ENCODE measurements at places on chromosomes 16 and 17.

- no peak for DNase-seq
These were observed 9.7 kb upstream of the ITGA3 start for GRCh38 chr17:50046179-50046578.

DNA sequence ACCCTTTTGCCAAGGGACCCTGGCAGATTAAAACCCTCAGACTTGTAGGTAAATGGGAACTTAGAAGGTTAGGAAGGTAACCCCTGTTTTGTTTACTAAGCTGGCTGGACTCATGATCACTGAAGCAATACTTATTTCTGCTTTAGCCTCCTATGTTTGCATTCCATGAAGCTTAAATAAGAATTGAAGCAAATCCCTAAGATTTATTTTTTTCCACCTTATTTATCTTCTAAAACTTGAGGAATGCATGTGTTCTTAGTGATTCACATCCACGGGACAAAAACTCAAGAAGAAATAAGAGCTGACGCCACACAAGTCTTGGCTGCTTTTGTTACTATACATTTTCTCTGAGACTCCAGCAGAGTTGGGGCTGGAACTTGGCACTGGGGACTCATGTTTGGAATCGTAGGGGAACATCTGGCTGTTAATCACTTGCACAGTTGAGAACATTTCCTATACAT, 35.5 kb downstream of the CLUAP1 start:
- DNase-seq: no peak

DNA sequence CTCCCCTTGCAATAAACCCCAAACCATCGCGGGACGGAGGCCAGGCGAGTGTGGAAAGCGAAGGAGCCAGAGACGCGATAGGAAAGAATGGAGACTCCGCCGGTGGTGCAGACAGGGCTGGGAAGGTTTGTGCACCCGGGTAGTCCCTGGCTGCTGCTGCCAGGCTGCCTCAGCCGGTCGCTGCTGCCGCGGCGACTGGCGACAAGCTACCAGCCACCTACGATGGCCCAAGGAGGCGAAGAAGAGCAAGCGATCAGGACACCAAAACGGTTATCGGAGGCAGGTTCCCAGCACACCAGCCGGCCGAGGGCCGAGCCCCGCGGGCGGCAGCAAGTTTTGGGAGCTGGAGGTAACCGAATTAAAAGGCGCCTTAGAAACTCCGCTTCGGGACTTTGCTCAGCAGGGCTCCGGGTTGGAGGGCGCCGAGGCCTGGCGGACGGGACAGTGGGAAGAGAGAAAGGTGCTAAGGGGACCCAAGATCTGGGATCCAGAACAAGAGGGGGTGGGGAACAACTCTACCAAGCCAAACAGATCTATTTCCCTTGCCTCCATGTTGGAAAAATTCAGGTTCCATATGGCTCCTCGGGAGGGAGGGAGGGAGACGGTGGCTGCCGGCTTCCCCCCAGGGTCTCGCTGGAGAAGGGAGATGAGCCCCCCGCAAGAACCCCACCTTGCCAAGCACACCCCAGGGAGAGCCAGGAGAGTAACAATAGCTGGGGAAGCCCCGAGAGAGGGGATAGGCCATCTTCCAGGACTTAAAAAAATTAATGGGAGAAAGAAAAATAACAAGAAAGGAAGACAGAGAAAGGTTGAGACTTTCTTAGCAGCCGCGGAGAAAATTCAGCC, 9.7 kb upstream of the HOXB2 start:
- DNase-seq: no peak

GRCh38 chr16:69932228-69932627, 18.9 kb upstream of the CLEC18A start:
- no peak for DNase-seq

DNA sequence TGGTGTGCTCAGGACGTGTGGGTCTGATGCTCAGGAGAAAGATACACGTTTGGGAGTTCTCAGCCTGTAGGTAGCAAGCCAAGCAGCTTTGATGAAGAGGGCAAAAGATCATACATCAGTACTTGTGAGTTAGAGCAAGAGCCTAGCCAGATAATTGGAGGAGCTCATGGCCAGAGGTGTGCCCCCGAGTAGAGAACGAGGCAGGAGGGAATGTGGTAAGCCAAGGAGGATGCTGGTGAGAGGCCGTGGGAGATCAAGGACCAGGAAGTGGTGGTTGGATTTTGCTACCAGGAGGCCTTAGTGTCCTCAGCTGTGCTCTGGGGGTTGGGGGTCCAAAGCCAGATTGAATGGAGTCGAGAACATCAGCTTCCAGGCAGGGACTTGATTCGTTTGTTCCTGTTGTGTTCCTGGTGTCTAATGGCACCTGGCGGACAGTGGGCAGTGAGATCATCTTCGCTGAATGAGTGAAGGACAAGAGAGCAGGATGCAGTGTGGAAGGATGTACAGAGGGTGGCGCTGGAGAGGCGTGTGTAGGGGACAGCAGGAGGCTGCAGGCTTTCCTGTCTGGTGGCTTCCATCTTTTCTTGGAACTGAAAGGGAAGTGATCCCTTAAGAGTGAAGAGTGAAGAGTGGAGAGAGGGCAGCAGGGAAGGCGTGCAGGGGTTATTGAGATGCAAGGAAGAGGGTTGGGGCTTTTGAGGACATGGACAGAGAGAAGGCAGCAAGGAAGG, 11.6 kb downstream of the FBXL19 start:
- no peak for DNase-seq

DNA sequence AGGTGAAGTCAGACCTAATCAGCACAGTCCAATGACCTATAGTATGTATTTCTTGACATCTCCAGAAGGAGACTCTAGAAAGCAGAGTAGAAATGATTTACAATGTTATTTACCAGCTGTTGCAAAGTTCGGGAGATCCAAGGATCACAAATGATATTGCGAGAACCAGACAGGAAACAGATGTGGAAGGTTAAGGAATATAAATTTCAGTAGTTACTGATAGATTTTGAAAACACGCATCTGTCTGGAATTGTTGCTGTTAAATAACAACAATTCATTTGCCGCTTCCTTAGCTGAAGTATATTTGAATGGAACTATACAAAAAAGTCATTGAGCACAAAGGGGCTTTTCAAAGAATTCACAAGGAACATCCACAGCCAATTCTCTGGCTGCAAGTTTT, 72.0 kb downstream of the STXBP4 start:
- DNase-seq: no peak

DNA sequence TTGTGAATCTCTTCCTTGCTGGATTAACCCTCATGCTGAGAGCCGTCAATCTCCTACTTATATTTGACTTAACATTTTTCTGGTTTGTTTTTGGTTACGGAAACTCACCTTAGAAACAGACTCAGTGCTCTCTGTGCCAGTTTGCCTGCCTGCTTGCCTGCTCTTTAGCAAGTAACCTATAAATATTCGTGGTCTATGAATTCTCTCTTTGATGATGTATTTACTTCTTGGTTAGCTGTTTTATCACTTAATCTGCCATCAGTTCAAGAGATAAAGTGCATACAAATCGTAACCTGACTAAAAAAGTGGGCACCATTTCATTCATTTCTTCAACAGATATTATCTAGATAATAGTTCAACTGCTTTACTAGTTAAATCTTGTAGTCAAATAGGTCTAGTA, 26.7 kb downstream of the CYB5B start:
- DNase-seq: no peak

GRCh38 chr16:30528799-30529457, 2.6 kb upstream of the ZNF768 start:
- no peak for DNase-seq

DNA sequence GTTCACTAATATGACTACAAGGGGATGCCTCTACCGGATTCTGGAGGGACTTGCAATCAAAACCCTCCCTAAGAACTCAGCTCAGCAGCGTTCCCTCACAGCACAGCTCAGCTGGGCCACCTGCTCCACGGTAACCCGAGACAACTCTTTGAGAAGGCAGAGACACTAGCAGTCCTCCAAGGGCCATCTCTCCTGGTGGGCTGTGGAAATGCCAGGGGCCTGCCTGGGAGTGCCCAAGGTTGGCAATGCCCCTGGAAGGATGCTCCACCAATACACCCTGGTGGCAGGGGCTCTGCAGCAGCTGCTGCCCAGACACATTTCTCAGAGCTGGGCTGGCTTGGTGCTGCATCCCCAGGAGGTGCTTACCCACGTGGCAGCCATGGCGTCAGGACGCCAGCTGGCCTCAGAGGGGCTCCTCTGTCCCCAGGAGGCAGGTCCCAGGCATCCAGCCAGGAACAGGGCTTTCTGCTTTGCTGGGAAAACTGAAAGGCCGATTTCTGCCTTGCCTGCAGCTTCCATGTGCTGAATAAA, 16.5 kb downstream of the CDIP1 start:
- DNase-seq: no peak

DNA sequence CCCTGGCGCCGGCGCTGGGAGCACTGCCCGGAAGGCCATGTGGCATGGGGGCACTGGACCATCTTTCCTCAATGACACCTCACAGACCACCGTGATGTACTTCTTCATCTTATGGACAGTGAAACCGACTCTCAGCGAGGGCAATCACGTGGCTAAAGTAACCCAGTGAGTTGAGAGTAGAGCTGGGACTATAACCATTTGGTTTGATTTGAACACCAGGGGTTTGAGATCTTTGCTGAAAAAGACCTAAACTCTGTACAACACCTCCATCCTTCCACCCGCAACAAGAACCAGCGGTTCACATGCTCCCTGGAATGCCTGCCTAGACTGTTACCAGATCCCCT, 3.3 kb downstream of the ITGA2B start:
- no peak for DNase-seq

DNA sequence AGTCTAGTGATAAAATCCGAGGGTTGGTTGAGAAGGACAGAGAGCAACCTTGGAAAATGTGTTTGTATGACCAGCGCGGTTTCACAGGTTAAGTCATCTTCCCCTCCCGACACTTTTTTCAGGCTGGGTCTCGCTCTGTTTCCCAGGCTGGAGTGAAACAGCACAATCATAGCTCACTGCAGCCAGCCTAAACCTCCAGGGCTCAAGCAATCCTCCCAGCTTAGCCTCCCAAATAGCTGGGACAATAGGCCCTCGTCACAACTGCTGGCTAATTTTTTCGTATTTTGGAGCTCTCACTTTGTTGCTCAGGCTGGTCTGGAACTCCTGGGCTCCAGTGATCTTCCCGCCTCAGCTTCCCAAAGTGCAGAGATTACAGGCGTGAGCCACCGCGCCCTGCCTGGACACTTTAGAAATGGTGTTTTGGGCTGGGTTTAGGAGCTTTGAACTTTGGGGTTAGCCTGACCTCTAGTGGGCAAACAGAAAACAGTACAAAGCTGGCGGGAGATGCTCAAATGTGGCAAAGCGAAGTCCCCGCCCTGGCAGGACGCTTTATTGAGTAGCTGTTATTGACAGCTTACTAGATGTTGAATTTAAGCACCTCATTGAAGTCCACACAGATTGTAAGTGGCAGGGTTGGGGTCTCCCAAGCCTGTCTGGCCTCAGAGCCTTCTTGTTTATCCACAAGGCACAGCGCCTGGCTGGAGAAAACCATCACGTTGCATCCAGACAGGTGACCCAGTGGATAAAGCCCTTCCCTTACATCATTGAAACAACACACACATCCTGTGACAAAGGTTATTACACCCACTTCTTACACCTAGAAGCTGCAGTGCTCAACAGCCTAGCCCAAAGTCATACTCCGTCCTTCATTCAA, 34.7 kb upstream of the RBBP6 start:
- DNase-seq: peak; percentile 8

GRCh38 chr17:38743556-38744171, 4.5 kb downstream of the PCGF2 start:
- no peak for DNase-seq

DNA sequence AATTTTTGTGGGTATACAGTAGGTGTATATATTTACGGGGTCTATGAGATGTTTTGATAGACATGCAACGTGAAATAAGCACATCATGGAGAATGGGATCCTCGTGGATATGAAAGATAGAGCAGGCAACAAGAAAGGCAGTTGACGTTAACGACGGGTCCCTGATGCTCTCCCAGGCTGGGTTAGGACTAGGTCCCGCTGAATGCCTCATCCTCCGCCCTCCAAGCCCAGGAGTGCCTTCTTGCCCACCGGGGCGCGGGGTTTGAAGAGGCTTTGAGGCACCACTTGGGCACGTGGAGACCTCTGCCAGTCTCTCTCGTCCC, 9.5 kb upstream of the ZFP90 start:
- no peak for DNase-seq

- DNase-seq: no peak
These were observed 80.5 kb downstream of the NF1 start for GRCh38 chr17:31175237-31175636.

GRCh38 chr16:28572696-28573510, 19.2 kb downstream of the SGF29 start:
- DNase-seq: no peak

DNA sequence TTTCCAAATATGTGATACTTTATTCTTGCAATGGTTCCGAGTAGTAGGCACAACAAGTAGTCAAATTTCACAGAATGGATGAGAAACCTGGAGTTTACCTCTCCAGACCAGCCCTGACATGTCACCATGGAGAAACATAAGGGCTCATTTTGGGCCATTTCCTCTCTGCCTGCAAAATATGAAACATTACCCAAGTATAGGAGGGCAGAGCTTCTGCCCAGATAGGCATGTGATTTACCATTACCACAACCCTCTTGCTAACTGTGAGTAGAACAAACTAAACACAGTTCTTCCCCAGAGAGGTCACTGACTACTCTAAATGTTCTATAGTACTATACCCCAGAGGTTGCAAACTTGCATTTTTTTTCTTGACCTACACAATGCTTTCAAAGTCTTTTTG, 15.7 kb upstream of the KPNB1 start:
- no peak for DNase-seq

Measured in activated T-helper 9 cell treated with anti-CD3 and anti-CD28 coated beads, Interleukin-2, amount 50 U/mL, for 16 hours (primary cell).